ENCODE measurements at places on chromosomes 2 and 18. TPM values are rescaled to one million over a fixed set of nuclear protein-coding genes. Genes with fewer than 3 reads are reported as not detected.
A peak's percentile ranks its signal among the peaks of the same experiment; 100 is the strongest.

GRCh38 chr2:241612156-241613016 is 24.6 kb downstream of the THAP4 start:
- no peak for DNase-seq

The RRM2 gene
- polyA plus RNA-seq = 40.9 TPM

DNA sequence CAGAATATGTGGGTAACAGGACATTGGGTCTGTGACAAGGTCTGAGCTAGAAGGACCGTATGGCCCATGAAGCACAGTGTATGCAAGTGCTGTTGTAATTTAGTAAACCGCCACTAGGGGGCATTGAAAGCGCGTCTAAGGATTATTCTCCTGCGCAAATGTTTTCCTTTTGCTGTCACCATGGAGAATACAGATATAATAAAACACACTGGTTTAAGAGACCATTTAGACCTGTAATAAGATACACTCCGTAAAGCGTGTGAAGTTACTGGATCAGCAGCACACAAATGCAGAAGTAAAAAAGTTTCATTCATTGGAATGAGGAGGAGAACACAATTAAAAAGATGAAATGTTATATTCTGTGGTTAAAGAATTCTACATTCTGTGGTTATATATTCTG is 272.4 kb downstream of the AGAP1 start:
- DNase-seq = peak; percentile 90

- DNase-seq = no peak
These were observed 80.4 kb downstream of the LCLAT1 start for GRCh38 chr2:30527411-30527810.

The SNRNP200 gene
- 155 TPM for polyA plus RNA-seq

DNA sequence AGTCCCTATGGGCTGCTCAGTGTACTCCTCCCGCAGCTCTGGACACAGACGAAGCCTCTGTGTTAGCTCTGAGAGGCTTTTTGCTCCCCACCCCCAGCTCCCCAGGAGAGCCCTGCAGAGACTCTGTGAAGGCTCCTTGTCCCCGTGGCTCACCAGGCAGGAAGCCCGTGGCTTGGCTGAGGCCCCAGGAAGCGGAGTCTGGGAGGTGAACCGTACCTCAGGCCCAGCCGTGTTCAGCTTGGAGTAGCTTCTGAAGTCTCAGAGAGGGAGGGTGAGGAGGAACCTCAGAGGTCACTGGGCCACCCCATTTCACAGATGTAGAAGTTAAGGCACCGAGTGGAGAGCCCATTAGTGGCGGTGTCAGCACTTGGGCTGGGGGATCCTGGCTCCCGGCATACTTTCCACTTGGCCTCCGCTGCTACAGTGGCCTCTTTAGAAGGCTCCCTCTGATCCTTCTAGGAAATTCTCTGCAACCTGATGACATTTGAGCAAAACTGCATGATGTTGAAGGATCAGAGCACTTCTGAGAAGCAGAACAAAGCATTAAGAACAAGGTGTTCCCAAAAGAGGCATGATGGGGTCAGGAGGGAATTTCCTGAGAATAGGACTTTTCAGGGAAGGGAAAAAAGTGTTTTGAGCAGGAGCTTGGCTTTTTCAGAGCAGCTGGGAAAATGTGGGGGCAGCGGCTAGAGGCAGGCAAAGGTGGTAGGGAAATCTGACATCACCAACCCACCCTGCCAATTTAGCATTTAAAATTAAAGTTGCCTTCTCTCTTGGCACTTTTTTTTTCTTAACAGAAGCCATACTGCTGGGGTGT is 79.1 kb downstream of the MCFD2 start:
- DNase-seq = no peak

- no peak for DNase-seq
These were observed 86.8 kb upstream of the CBLN2 start for GRCh38 chr18:72630991-72631390.

All from endothelial cell of umbilical vein (primary cell).